ENCODE measurements at places on chromosomes 12 and 14.

DNA sequence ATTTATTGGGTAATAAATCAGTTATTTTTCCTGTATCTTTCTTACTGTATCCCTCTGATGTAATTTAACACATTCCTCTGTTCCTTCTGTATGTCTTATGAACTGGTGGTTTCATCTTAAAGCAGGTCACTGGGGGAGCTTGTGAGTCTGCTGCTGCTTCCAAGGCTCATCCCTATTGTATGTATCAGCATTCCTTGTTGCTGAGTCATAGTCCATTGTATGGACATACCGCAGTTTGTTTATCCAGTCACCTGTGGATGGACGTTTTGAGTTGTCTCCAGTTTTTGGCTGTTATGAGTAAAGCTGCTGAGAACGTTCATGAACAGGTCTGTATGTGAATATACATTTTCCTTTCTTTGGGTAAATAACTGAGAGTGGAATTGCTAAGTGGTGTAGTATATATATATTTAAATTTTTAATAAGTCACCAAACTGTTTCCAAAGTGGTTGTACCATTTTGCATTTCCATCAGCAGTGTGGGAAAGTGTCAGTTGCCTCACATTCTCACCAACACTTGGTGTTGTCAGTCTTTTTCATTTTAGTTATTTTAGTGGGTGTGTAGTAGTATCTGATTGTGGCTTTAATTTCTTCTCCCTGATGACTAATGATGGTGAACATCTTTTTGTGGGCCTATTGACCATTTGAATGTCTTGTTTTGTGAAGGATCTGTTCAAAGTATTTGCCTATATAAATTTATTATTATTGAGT, 82.7 kb downstream of the BEGAIN start:
- DNase-seq: no peak

DNA sequence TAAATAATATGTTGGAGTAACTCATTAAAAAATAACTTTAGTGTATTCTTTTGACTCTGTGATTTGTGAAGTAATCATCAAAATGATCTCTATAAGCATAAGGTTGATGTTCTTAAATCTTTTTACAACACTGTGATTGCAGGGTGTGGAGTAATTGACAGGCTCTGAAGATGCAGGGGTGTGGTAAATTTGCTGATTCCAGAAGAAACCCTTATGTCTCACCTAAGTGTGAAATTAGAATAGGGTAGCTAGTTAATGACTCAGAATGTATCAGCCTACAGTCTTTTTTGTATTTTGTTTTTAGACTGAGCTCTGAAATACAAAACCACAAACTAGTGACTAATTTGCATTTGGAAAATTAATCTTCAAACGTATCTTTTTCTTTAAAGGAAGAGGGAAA, 5.9 kb downstream of the PRPF39 start:
- DNase-seq: no peak

GRCh38 chr12:115464111-115464581, 780.2 kb upstream of the TBX3 start:
- no peak for DNase-seq

- no peak for DNase-seq
Measured at GRCh38 chr12:90079529-90080210, 371.0 kb upstream of the ATP2B1 start.

GRCh38 chr12:116426391-116427136, 132.6 kb upstream of the MAP1LC3B2 start:
- no peak for DNase-seq

GRCh38 chr14:37329189-37330001, 131.7 kb downstream of the MIPOL1 start:
- DNase-seq: no peak

- DNase-seq: no peak
Measured at GRCh38 chr12:24222968-24223367, 273.5 kb upstream of the SOX5 start.

- no peak for DNase-seq
Measured at GRCh38 chr12:11071414-11071813, 9.3 kb upstream of the TAS2R46 start.

GRCh38 chr14:85438001-85438400, 91.9 kb upstream of the FLRT2 start:
- DNase-seq: no peak

DNA sequence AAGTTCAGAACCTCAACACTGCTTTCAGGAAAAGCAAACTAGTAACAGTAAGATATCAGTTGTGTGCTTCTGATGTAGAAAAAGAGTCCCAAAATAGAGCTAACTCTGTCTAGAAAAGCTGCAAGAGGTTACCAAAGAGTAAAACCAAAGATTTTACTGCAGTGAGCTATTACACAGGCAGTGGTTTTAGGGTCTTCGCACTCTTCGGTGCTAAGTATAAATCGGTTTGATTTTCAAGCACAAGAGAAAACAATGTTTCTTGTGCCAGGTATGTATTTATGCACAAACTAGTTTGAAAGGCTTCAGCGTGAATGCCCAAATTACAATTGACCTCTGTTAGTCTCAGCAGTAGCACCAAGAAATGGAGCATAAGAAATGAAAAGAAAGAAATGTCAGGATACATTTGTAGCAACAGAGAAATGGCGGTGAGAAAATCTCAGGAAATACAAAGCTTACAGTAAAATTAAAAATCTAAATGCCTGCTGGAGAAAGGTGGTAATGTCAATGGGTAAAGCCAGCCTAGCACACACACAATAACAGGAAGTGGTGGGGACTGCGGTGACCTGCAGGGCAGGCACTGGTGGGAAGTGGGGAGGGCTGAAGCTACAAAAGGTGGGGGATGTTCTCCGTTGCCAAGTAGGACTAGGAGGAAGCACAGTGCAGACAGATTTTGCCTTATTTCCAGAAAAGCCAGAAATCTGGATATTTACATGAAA, 18.0 kb upstream of the DYRK2 start:
- DNase-seq: peak; percentile 19

- peak; percentile 53 for DNase-seq
Measured at GRCh38 chr12:116599285-116600136, 40.3 kb downstream of the MAP1LC3B2 start.

GRCh38 chr14:48008646-48009045, 333.2 kb upstream of the MDGA2 start:
- DNase-seq: no peak

- no peak for DNase-seq
Measured at GRCh38 chr12:60052483-60052882, 456.7 kb downstream of the SLC16A7 start.

DNA sequence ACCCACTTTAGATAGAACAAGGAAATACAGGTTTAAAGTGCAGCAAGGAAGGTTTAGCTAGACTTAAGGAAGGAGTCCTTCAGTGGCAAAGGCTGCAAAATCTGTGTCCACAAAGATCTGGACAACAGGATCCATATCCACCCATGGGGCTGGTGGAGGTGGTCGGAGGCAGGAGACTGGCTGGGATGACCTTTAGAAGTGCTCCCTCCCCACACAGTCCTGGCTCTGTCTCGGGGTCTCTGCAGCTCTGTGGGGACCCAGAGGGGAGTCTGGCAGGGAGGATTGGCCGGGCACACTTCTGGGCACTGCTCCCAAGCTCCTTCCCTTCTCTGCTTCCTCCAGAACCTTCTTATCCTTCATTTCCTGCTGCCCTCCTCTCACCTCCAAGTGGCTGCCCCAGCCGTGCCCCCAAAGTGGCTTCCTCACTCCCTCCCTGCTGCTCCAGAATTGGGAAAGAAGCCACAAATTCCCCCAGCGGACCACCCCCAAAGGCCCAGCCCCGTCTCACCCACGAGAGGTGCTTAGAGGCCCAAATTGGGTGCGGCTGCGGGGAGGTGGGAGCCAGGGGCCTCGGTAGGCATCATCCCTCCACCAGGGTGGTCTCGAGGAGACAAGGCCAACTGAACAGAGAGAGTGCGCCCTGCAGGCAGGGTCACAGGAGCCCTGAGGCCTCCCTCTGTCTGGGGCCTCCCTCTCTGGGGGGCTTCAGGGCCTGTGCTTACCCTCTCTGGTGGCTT, 21.9 kb upstream of the PGF start:
- no peak for DNase-seq

- no peak for DNase-seq
Measured at GRCh38 chr14:68268197-68268596, 448.6 kb downstream of the RAD51B start.

- no peak for DNase-seq
Measured at GRCh38 chr14:62289471-62289870, 527.3 kb downstream of the SNAPC1 start.

DNA sequence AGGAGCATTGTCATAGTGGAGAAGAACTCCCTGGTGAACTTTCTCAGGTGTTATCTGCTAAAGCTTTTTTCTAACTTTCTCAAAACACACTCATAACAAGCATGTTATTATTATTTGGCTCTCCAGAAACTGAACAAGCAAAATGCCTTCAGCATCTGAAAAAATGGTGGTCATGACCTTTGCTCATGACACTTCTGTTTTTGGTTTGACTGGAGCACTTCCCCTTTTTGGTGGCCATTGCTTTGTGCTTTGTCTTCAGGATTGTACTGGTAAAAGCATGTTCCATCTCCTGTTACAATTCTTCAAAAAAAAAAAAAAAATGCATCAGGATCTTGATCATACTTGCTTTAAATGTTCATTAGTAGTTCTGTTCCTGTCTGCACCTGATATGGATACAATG, 1241.6 kb upstream of the USP15 start:
- no peak for DNase-seq

DNA sequence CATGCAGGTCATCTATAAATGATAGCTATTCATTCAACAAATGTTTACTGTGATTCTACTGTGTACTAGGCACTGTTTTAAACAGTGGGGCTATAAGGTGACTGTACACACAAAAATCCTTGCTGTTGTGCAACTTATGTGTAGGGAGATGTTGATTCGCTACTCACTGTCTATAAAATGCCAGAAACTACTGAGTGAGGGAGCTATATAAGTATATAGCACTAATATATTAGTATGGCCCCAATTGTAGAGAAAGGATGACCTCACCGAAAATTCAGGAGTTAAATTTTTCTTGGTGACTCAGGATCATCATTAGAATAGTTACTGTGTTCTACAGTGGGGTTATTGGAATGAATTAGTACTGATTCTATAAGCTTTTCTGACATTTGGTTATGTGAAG, 117.4 kb downstream of the TGFB3 start:
- no peak for DNase-seq

DNA sequence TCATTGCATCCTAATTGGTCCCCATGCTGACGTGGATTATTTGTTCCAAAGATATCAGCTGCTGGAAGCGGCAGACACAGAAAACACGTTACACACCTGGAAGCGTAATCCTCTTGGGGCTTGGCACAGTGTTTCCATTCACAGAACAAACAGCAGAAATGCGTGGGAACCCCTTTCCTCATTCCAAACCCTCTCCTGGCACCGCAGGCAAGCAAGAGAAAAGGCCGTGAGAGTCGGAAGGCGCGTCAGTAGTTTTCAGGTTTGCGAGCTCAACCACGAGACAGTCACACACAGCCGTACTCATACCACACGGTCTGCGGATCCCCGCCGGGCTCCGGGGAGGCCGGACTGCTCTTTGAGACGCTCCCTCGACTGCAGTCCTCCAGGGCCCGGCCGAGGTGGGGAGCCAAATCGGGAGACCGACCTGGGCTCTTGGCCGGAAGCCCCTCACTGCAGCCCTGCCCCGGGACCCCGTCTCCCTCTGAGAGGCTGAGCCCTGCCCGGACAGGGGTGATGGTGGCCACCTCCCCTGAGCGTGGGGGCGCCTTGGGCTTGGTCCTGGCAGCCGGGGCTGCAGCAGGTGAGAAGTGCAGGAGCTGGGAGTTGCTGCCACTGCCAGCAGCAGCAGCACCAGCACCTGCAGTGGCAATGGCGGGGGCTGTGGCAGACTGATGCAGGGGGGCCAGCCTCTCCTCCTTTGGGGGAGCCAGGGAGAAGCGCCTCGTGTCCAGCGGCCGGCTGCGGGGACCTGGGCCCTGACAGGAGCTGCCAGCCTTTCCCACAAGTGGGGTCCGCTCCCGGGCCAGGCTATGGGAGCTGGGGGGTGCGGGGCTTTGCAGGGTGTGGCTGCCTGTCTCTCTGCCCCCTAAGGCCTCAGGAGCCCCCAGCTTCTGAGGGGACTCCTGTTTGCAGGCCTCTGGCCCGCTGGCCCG, 28.1 kb upstream of the GPR68 start:
- DNase-seq: no peak

GRCh38 chr12:49763006-49763591, 21.7 kb downstream of the TMBIM6 start:
- DNase-seq: peak; percentile 72

- DNase-seq: no peak
Measured at GRCh38 chr12:120886199-120887018, 17.7 kb downstream of the SPPL3 start.

DNA sequence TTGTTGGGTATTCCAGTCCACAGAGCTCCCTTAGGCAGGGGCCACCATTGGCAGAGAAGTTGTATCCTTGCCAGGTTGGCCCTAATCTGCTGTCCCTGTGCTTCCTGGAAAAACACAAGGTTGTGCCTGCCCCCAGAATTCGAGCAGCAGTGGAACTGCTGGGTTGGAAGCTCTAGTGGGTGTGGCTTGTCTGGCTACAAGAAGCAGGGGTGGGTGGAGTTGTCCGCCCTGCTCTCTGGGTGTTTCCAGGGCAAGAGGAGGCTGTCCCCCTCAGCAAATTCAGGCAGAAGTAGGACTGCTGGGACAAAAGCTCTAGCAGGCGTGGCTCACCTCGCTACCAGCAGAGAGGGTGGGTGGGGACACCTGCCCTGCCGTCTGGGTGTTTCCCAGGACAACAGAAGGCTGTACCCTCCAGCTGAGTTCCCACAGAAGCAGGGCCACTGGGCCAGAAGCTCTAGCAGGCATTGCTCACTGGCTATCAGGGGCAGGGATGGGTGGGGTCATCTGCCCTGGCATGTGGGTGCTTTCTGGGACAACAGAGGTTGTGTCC, 72.8 kb upstream of the NPAS3 start:
- DNase-seq: no peak

Measured in stimulated activated CD4-positive, alpha-beta T cell treated with anti-CD3 and anti-CD28 coated beads, Interleukin-1b, Interleukin-23, amount 100 ng/mL, for 4 hours (primary cell).